Left ventricle myocardium superior (tissue), 1 donor: ENCODE measurements at places on chromosomes 2 and 18.
A peak's percentile ranks its signal among the peaks of the same experiment; 100 is the strongest.

GRCh38 chr18:5457462-5457957 is 86.3 kb downstream of the EPB41L3 start:
- DNase-seq, result no peak

- DNase-seq, result no peak
Observed at GRCh38 chr2:177675825-177676224, 283.3 kb downstream of the AGPS start.

DNA sequence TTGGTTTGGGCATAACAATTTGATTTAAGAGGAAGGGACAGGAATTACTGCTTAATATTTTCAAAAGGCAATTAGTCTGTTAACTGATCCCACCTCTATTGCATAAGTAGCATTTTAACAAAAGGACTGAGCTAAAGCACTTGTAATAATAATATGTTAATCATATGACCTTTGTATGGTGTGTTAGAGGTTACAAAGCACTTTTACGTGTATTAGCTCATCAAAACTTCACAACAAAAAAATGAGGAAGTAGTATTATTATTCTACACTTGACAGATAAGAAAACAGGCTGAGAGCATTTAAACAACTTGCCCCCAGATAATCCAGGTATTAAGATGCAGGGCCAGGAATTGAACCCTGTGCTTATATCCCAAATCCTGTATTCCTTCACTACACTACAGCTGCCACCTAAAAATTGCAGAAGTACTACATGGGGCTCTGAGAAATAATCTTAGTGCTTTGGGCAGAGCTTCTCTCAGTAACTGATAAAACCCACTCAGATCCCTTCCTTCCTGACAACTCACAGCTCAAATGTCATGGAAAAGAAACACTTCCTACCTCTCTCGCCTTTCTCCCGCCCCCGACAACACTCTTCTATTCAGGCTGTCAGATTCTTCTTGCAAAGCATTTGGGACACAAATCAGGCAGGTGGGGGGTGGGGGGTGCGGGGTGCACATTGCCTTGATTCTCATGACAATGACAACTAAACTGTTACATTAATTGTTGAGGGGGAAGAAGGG is 20.7 kb upstream of the KCTD1 start:
- no peak for DNase-seq

- no peak for DNase-seq
Observed at GRCh38 chr18:31050635-31051034, 8.1 kb upstream of the DSC3 start.

DNA sequence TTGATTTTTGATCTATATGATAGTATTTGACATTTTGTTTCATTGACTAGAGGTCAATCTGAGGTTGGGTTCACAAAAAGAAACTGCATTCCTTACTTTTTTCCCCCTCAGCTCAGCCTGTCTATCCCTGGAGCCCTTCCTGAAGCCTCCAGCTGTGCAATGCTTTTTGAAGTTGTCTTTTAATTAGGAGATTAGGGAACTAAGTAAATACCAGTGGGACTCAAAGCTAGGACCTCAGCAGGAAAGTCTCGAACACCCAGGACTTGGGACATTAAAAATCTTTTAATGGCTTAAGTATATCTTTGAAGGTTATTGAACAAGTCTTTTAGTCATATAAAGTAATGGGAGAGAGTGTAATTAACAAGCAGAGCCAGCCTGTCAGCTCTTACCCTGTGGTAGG is 220.2 kb downstream of the PDE11A start:
- no peak for DNase-seq

DNA sequence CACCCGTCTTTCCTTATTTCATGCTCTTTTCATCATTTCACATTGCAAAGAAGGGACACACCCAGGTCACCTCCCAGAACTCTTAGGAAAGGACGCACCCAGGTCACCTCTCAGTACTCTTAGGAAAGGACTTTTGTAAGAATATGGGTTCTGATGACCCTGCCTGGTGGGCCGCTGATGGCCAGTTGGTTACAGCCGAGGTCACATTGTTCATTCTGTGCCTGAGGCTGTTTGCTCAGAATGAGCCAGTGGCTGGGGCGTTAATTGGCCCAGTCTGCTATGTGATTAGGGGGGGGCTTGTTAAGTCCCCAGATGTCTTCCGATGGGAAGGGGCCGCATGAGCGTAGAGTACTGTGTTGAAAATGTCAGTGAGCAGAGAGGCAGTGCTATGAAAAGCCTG is 9.4 kb downstream of the MLPH start:
- no peak for DNase-seq

DNA sequence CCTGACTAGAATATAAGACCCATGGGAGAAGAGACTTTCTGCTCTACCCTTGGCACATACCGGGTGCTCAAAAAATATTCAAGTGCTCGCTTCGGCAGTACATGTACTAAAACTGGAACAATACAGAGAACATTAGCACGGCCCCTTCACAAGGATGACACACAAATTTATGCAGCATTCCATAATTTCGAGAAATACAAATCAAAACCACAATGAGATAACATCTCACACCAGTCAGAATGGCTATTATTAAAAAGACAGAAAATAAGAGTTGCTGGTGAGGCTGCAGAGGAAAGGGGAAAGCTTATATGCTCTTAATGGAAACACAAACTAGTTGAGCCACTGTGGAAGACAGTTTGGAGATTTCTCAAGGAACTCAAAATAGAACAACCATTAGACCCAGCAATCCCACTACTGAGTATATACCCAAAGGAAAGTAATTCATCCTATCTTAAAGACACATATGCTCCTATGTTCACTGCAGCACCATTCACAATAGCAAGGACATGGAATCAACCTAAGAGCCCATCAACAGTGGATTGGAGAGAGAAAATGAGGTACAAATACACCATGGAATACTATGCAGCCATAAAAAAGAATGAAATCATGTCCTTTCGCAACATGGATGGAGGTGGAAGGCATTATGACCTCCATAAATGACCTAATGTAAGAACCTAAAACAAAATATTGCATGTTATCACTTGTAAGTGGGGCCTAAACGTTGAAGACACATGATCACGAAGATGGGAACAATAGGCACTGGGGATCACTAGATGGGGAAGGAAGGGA is 71.6 kb upstream of the CYP1B1 start:
- no peak for DNase-seq

- no peak for DNase-seq
Observed at GRCh38 chr18:65202091-65202490, 548.7 kb upstream of the CDH7 start.

GRCh38 chr2:9757501-9758264 is 85.6 kb upstream of the TAF1B start:
- peak; percentile 66 for DNase-seq

- no peak for DNase-seq
Observed at GRCh38 chr2:125386074-125386473, 1269.9 kb upstream of the GYPC start.

DNA sequence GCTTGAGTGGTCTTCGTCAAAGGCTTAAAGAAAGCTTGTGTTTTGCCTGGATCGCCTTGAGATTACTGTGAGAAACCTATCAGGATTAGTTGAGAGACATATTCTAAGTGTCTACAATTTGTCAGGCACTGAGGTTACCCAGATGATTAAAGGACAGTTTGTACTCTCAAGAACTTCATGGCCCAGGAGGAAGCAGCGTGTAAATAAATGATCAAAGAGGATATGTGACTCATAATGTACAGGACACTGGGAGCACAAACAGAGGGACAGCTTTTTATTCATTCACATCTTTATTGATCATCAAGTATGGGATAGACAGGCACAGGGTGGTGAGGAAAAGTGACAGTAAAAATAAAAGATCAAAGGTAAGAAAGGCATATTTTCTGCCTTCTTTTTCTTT is 152.6 kb upstream of the FSHR start:
- DNase-seq, result no peak

DNA sequence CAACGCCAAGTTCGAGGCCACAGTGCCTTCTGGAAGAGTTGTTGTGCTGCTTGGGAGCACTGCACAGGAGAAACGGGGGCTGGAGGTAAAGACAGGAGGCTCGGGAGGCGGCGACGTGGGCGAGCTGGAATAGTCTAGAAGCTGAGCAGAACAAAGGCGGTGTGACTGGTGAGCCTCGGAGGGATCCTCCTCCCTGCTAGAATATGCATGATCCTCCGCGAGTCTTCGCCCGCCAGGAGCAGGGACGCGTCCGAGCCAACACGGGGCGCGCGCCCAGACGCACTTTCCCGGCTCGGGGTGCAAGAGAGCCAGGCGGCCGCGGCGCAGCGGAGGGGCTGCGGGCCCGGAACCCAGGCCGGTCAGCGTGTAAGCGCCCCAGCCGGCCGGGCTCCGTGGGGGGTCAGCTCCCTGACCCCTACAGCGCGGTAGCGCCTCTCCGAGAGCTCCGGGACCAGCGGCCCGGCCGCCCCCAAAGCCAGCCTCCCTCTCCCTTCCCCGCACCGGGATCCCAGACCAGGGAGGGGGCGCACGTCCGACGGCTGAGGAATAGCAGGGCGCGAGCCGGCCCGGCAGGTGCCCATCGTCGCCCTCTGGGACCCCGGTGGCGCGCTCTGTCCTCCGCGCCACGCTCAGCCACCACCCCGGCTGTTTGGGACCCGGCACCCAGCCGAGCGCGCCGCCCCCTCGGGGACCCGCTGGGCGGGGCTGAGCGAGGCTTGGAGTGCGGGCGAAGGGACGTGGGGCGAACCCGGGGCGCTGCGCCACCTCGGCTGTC is 62.5 kb downstream of the GNAL start:
- DNase-seq, result no peak

GRCh38 chr2:41400088-41400665 is 647.6 kb upstream of the PKDCC start:
- DNase-seq, result no peak

DNA sequence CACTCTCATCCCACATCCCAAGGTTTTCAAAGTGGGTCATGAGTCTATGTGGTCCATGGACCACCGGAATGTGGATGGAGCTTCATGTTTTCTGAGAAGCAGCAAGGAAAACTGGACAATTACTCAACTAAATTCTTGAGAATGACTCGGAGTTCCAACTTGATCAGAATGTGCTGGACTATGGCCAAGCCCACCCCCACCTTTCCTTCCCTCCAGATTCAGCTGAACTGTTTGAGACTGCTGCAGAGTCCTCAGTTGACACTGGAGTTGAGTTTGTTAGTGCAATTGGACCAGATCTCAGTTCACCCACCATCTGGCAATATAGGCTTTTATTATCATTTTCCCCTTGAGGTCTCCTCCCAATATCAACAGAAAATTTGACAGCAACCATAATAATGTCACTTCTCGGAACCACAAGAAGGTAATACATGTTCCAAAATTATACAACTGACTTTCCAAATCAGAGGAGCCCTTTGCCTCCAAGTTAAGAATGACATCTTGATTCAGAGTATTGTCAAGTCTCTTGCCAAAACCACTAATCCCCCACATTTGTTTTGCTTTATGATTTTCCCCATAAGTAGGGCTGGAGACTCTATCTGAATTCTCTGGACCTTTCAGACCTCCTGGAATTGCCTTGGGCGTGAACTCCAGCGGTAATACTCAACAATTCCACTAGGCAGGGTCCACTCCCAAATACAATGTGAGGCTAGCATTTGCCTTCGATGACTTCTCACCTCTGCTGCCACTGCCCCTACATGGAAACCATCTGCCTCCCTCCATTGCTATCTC is 8.8 kb downstream of the COL4A4 start:
- peak; percentile 74 for DNase-seq

DNA sequence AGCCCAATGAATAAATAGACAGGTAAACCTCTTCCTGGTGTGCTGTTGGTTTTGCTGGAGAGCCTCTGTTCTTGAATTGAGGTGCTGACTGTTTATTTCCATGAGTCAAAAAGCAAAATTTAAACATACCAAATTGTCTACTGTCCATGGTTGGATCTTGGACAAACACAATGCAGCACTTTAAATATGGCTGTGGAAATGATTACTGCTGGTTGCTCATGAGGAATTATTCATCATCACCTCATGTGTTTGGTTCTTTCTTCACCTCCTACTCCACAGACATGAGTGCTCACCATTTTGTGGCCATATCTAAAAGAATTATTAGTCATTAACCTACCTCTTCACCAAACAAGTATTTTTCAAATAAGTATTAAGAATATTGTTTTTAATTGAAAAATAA is 85.3 kb upstream of the GALNT5 start:
- no peak for DNase-seq

- no peak for DNase-seq
Observed at GRCh38 chr18:78642296-78642951, 337.2 kb upstream of the SALL3 start.

GRCh38 chr2:105775809-105776559 is 31.3 kb downstream of the NCK2 start:
- no peak for DNase-seq

DNA sequence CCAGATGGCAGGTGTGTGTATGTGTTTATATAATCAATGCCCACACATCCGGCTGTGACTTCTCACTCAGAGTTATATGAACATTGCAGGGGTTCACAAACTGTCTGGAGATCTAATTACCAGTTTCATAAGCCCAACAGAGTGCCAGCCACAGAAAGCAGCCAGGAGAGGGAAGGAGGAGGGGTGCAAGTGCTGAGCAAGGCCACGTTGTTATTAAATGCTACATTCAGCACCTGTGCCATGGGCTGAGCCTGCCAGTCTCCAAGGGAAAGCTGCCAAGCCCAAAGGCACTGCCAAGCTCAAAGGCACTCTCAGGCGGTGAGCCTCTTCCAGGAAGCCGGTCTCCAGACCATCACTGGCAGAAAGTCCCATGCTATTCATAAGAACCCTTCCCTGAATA is 17.4 kb downstream of the XDH start:
- peak; percentile 77 for DNase-seq

DNA sequence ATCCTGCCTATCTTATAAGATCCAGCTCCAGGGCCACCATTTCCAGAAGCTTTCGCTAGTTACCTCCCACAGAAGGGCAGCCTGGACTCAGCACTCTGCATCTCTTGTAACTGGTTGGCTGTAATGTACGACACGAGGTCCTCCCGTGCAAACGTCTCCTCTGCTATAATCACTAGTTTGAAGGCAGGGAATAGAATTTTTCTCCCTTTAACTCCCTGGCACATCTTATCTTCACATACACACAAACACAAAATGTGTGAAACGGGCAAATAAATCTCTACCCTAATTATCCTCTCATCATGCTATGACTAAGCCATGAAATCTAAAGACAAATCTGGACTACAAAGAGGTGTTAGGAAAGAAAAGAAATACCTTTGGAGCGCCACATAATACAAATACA is 36.8 kb downstream of the RNU4ATAC start:
- no peak for DNase-seq

GRCh38 chr2:131145040-131145439 is 39.9 kb downstream of the PLEKHB2 start:
- no peak for DNase-seq

DNA sequence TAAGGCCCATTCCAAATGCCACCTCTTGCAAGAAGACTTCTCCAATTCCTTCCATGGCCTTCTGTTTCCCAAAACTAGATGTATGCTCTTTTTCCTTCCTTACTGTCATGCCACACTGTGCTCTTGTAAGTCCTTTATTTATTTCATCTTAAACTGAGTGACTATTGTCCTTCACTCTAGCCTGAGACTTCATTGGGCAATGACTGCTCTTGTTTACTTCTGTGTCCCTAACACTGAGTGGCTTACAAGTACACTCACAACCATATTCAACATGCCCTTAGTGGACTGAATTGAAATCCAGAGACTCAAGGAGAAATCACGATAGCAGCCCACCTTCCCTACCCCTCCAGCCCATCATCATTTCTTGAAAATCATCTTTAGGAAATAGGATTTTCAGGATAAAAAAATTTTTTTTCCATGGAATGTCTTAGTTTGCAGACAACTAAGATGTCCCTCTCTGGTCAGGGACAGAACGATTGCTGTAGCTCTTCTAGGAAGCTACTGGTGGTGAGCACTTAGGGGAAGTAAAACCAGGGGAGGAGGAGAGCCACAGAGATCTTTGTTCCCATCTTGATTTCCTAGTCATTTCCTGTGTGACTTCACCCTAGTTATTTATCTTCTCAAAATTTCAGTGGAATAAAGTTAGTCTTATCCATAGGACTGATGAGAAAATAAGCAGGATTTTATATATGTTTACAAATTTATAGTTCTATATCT is 80.7 kb downstream of the CYRIA start:
- no peak for DNase-seq
